ENCODE measurements at places on chromosomes 2 and 18. TPM values are rescaled to one million over a fixed set of nuclear protein-coding genes. Genes with fewer than 3 reads are reported as not detected.

LONRF2 gene
- total RNA-seq: 13.1 TPM

LTBP1 gene
- 30.8 TPM for total RNA-seq

GRCh38 chr2:80887841-80888378, 583.4 kb upstream of the LRRTM1 start:
- H3K27me3 ChIP-seq: no peaks in the 10 kb centered on the region
- H3K36me3 ChIP-seq: no peaks in the 10 kb centered on the region
- H3K4me1 ChIP-seq: no peaks in the 10 kb centered on the region
- H3K4me3 ChIP-seq: no peak overlapping the region
- DNase-seq: no peak
- no peak overlapping the region for H3K27ac ChIP-seq

DNA sequence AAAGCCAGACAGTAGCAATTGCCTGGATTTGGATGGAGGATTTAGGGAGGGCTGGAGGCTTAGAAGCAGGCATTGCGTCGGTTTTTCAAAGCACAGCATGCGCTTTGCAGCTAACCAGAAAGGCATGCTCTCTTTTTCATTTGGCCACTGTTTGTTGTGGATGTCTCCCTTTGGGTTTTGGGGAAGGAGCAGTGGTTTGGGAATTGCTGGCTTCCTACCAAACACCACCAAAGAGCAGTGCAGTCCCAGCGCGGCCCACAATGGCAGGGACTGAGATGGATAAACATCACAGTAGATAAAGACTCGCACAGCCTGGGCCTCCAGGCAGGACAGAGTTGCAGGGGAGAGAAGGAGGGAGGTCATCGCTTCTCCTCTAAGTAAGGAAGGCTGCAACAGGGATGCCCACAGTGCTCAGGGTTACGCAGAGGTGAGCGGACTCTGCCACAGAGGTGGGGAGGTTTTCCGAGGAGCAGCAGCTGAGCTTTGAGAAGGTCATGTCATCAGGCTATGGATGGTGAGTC, 148.5 kb downstream of the MYT1L start:
- H3K27ac ChIP-seq: no peak overlapping the region
- DNase-seq: no peak
- no peak overlapping the region for H3K4me3 ChIP-seq
- H3K4me1 ChIP-seq: no peaks in the 10 kb centered on the region
- no peaks in the 10 kb centered on the region for H3K36me3 ChIP-seq

COL5A2 gene
- 57.6 TPM for total RNA-seq

TUBA3E gene
- not detected for total RNA-seq

LCT gene
- not detected for total RNA-seq
